Glutamatergic neuron (in vitro differentiated cells): ENCODE measurements at places on chromosomes 12 and 14.

GRCh38 chr14:56294128-56294527 lies 175.9 kb downstream of the PELI2 start:
- no peak for DNase-seq

GRCh38 chr12:20374795-20375194 lies 6.5 kb downstream of the PDE3A start:
- DNase-seq: no peak

DNA sequence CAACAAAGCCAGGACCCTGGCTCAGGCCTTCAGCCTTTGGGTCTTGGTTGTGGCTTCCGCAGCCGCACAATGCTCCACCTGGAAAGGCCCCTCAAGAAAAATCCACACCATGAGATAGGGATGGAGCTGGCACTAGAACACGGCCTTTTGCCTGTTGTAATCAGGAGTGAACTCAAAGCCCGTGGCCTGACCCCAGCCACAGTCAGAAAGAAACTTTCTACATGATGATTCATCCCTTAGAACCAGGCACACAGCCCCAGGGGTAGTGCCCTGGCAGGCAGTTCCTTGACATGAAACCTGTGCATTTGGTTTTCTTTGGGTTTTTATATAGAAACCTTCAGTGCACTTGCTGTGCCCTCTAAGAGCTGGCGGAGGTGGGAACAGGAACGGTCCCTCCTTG lies 5.1 kb downstream of the CLMN start:
- no peak for DNase-seq

DNA sequence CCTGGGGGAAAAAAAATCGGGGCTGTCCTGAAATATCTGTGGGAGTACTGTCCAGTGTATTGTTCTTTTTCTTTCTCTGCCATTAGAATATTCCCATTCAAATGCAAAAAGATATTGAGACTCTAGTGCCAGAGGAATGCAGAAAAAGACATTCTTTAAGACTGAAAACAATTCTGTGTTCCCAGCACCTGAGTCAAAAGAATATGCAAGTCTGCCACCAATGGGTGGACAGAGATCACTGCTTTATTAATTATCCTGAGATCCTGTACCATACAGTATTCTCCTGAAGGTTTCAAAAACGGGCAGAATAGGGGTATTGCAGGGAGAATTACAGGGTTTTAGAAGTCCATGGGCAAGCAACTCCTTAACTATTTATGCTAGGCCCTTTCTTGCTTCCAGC lies 361.8 kb downstream of the C12orf50 start:
- DNase-seq: no peak

DNA sequence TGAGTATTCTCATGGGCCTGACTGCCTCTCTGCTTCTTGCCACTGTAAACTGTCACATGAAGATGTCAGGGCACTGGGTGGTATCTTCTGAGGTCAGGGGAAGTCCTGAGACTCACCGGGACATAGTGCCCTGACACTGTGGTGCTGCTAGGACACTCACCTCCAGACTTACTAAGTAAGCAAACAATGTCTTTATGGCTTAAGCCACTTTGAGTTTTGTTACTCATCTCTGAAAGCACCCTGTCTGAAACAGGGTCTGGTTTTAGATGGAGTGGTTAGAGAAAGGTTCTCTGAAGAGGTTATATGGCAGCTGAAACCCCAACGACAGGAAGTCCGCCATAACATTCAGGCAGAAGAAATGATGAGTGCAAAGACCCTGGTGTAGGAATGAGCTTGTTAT lies 22.7 kb downstream of the GPR19 start:
- no peak for DNase-seq

DNA sequence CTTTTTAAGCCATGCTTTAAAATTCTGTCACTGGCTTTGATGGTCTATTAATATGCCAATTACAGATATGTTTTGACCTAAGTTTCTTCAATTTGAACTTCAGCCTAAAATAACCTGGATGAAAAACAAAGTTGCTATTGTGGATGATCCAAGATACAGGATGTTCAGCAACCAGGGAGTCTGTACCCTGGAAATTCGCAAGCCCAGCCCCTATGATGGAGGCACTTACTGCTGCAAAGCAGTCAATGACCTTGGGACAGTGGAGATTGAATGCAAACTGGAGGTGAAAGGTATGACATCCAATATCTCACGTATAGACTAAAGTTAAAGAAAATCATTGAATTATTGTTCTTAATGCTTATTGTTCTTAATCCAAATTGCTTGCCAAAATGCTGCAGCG lies 17.2 kb upstream of the CHPT1 start:
- DNase-seq: no peak
